SHP77 (cell line): ENCODE measurements at places on chromosomes 7 and 10.

- no peak for DNase-seq
These were observed 56.9 kb upstream of the TNKS2 start for GRCh38 chr10:91741356-91741755.

DNA sequence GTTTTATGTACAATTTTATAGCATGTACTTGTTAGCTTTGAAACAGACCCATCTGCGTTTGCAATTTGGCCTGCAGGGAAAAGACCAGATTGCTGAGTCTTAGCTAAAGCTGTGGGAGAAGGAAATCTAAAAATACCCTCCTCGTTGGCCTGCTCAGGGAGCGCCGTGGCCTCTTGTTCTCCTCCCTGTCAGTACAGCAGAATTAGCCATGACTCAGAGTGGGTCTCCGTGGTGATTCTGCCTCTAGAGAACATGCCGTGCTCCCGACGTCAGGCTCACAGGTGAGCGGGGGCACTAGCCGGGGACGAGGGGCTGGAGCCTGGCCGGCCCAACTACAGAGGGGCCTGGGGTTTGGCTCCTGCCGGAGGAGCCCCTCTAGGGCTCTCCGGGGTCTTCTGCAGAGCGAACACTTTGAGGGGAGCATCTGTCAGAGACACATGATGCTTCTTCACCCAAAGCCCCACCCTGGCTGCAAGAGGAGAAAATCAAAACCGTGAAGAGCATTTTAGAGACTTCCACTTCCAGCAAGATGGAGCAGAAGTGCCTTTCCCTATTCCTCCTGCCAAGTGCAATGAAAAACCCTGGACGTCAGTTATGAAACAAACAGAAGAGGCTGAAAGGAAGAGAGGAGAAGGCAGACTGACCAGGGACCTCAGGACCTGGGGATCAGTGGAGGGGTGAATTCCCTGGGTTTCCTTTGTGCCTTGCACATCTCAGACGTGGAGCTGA lies 98.9 kb downstream of the LHPP start:
- no peak for DNase-seq

DNA sequence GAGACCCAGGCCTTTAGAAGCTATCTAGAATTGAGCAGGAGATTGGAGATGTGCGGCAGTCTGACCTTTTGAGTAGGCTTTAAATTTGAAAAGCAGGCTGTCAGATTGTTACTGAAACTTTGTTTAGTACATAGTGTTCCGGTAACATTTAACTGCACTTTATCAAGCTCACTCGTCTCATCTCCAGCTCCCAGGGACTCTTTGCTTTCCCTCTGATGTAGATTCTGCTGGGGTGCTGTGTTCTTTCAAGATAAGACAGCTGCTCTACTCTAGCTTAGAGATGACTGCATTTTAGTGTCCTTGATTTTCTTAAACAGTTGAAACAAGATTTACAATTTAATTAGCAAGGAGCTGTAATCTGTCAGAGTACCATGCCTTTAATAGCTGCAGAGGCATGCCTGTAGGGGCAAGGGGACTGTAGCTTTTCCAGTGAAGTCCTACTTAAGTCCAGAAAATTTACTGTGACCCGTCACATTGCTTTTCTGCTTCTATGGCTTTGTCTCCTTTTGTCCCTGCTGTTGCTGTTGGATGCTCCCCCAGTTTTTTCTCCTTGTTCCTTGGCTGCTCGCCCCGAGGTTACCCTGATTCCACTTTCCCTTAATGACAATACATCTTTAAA lies 56.4 kb upstream of the MTPN start:
- DNase-seq, result no peak

DNA sequence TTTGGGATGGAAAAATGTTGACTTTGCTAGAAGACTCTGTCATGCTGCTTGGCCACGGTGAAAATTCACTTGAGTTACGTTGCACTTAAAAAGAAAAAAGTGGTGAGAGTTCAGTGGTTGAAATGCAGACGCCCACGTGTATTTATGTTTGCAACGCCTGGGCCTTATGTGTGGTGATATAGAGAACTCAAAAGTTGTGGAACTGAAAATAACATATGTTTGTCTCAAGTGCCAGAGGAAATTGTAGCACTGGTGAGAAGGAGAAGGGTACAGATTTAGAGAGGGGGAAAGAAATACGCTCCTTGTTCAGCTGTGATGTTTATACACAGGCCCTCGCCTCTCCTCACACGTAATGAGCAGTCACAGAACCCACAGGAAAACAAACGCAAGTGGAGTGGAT lies 73.6 kb downstream of the EMX2 start:
- no peak for DNase-seq

DNA sequence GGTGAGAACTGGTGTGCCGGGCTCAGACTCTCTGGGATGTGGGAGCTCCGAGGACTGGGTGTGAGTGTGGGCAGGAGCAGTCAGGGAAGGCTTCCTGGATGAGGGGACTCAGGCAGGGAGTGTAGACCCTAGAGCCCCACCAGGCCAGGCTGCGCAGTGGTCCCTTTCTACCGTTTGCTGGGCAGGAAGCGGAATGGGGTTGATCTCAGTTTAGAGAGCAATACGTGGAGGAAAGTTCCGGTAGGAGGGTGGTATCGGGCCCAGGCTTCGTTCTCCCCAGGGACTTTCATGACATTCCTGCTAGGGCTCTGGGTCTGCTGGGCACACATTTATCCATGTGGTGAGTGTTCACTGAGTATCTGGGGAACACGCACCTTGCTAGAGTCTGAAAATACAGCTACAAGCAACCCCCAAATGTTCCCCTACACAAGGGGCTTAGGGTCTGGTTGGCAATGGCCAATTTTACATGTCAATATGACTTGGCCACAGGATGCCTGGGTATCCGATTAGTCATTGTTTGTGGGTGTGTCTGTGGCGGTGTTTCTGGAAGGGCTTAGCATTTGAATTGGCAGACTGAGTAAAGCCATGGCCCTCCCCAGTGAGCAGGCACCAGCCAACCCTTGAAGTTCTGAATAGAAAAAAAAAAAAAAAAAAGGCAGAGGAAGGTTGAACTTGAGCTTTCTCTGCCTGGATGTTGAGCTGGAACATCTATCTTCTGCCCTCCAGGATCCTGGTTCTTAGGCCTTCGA lies 20.8 kb downstream of the GHRHR start:
- DNase-seq, result no peak

- no peak for DNase-seq
These were observed 2.5 kb downstream of the TMEM176B start for GRCh38 chr7:150797661-150798060.
